ENCODE measurements at places on chromosomes 1 and 21.
A peak's percentile ranks its signal among the peaks of the same experiment; 100 is the strongest.

DNA sequence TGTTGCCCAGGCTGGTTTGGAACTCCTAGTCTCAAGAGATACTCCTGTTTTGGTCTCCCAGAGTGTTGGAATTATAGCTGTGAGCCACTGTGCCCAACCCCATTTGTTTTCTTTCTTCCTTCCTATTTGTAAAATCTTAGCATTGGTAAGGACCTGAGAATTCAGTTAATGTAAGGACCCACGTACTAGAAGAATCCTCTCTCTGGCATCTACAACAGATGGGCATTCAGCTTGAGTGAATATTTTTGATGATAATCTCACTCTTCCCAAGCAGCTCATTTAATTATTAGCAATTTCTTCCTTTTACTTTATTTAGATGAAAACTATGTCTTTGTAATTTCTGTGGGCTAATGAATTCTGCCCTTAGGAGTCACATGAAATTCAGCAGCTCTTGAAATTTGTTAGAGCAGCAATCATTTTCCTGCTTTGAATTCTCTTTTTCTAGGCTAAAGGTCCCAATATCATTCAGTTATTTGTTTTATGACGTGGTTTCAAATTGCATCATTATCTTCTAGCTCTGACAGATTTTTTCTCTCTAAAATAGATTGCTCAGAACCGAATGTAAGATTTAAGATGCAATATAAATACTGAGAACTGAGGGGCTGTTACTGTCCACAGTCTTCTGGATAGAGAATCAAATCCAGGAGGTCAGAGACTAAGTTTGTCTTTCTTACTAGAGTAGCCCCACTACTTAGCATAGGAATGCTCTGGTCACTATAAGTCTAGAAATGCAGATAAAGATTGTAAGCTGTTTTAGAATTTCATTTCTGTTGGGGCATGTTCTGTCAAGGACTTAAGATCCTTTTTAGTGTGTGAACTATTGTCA is 59.4 kb downstream of the EPB41 start:
- DNase-seq = peak; percentile 42

- no peak for DNase-seq
Measured at GRCh38 chr21:37623689-37624088, 257.1 kb downstream of the DYRK1A start.

DNA sequence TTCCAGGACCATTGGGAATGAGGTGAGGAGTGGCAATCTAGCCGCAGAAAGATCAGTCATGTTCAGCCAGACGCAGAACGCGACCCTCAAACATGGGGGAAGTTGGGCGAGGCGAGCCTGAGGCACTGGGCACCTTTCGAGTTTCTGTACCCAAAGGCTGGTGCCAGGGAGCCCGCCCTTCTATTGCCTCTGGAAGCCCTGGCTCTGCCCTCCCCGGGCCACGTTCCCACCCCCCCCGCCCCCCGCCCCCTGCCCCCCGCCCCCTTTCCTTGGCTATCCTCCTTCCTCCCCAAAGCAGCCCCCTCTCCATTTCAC is 2.2 kb upstream of the ZBTB7B start:
- no peak for DNase-seq

DNA sequence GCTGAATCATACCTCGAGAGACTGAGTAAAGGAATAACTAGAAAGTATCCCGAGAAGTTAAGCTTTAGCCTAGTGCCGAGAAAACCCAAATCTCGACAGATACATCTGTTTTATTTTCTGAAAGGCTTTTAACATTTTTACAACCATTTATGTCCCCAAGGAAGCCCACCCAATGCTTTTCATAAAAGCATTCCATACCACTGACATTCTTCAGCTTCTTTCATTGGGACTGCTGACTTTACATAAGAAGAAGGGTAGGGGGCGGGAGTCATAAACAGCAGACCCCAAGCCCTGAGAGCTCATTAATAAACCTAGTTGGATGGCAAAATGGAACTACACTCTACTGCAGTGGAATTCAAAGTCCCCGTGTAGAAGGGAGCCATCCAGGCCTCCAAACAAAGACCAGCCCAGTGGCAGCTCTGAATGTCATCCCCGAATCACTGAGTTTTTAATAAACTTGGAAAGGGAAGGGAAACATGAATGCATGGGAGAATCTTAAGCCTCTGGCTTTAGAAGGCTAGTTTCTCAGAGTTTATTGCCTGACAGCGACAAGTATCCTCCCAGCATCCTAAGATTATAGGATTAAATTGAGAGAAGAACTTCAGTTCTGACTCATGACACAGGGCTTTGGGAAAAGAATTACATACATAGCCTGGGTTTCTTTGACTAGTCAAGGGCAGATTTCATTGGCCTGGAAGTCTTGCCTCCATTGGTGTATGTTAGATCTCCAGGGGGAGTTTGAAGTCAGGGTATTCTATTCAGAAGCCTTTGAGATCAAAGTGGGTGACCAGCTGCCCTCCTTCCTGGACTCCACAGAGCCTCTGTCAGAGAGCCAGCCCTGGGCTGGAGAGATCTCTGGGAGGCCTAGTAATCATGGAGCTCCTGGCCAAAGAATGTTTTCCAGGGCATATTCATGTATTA is 3.7 kb downstream of the ATF3 start:
- peak; percentile 44 for DNase-seq

- no peak for DNase-seq
Measured at GRCh38 chr1:176208034-176208433, 948 bp upstream of the COP1 start.

DNA sequence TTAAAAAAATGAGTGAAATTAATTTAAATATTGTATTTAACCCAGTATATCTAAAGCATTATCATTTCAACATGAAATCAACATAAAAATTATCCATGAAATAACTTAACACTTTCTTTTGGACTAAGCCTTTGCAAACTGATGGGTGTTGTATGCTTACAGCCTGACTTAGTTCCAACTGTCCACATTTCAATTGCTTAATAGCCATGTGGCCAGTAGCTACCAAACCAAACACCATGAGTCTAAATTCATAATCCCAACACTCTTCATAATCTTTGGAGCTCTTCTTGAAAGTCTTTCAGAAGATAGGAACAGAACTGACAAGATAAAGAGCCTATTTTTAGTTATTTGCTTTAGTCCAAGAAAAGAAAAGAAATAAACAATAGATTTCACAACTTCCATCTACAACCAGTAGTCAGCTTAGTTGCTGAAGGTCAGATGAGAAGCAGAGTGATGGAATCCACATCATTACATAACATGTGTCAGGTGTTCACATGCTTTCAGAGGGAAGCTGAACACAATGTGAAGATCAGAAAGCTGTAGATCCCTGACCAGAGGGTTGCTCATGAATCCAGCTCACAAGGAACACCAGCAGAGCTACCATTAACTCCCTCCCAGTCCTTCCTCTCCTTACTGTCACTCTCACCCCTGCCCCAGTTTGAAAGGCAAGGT is 144.0 kb upstream of the ZNF648 start:
- no peak for DNase-seq

Measured in fibroblast of upper back skin (primary cell).